ENCODE measurements at places on chromosomes 6 and 20.

DNA sequence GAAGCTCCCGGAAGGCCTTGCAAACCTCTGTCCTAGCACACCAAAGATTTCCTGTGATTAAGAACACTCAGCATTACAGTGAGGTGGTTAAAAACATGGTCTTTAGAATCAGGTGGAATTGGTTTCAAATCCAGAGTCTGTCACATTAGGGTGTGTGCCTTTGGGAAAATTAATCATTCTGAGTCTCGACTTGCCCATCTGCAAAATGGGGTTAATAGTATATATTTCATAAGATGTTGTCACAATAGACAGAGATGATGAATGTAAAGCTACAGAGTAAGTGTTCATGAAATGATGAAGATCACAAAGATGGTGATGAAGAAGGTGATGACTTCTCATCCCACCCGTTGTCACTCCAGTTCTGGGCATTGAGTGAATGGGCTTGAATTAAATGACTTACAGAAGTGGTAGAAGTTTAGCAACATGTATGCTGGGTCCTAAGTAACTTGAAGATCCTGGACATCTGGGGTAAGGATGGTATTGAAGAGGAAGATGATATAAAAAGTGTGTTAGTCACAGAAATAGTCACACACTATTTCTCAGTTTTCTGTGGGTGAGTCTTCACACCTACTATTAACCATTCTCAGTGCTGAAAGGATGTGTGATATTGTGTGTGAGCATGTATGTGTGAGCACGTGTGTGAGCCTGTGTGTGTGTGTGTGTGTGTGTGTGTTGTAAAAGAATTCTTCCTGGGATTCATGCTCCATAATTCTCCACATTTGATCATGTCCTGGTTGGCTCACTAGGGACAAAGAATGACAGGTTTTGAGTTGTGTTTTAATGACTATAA lies 28.0 kb upstream of the NEDD9 start:
- no peak for DNase-seq

- DNase-seq: no peak
These were observed 2.3 kb upstream of the RRP36 start for GRCh38 chr6:43019152-43019551.

DNA sequence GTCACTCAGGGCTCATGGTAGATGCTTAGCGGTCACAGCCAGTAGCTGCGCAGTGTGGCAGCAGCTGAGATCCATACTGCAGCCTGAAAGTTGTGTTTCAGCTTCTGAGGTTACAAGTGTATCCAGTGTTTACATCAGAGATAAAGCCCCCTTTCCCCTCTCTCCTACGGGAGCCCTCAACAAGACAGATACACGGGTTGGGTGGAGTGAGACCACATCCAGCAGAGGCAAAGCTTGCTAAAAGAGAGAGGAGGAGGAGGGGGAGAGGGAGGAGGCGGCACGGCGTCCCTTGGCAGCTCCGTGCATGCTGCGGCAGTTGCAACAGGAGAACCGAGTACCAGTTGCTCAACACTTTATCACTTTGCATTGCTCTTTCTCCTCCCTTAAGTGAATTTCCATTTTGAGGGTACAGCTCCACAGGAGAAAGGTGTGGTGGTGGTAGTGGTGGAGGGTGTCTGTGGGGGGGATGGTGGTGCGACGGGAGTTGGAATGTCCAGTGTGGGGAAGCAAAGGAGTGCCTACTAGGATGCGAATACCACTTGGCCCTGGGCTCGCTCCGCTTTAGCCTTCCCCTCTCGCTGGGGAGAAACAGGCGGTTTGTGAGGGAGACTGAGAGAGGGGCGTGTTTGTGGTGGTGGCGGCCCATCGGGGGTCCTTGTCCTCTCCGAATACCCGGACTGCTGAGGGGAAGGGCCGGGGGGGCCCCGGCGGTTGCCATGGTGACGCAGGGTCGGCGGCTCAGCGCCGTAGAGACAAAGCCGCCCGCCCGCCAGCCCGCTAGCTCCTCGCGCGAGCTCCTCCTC lies 405 bp upstream of the RNF182 start:
- DNase-seq: peak; percentile 94

GRCh38 chr6:168713839-168714238 lies 272.9 kb downstream of the SMOC2 start:
- DNase-seq: no peak

DNA sequence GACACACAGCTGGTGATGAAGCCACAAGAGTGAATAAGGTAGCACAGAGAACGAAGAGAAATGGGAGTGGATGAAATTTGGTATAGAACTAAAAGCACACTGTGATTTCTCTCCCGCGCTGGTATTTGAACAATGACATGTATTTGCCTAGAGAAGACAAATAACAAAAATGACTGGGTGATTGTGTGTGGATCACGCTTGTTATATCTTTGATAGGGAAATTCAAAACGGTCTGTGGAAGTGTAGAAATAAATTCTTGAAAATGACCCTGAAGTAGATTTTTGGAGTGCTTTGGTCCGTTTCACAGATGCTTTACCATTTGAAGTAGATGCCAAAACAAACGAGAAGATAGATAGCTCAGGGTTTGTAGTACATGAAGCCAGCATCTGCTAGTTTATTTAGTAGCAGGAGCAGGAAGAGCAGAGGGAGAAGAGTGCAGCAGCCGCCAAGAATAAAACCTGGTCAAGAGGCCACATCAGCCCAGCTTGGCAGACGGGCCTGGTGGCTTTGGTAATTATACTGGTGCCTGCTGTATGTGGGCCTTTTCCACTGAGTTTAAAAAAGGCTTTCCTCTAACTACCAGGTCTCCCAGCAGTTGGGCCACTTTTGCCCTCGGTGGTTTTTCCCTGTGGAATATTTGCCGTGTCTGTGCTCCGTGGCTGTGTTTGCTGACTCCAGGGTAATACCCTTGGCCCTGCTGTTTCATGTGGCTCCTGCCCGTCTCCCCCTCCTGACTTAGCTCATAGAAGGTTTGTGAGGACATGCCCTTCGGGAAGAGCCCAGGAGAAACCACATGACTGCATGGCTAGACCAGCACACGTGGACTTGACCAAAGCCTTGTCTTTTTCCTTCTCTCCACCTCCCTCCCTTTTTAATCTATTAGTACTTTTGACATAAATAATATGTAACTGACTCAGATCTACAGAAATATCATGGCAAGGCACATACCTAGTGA lies 294.0 kb downstream of the SOX4 start:
- peak; percentile 48 for DNase-seq

DNA sequence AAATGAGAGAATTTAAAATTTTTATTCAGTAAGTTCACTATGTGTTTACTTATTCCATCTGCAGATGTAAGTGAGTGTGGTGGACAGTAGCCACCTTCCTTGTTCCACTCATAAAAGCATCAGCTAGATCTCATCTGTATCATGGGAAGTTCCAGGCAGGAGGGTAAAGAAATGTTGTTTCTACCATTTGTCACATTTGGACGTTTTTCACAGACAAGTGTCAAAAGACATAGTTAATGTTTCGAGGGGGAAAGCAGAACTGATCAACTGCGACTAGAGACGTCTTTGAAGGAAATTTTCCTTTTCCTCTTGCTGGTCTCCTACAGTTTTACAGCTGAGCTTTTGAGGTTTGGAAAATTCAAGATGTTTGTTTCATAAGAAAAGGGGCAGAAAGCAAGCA lies 55.9 kb upstream of the ISM1 start:
- DNase-seq: no peak

DNA sequence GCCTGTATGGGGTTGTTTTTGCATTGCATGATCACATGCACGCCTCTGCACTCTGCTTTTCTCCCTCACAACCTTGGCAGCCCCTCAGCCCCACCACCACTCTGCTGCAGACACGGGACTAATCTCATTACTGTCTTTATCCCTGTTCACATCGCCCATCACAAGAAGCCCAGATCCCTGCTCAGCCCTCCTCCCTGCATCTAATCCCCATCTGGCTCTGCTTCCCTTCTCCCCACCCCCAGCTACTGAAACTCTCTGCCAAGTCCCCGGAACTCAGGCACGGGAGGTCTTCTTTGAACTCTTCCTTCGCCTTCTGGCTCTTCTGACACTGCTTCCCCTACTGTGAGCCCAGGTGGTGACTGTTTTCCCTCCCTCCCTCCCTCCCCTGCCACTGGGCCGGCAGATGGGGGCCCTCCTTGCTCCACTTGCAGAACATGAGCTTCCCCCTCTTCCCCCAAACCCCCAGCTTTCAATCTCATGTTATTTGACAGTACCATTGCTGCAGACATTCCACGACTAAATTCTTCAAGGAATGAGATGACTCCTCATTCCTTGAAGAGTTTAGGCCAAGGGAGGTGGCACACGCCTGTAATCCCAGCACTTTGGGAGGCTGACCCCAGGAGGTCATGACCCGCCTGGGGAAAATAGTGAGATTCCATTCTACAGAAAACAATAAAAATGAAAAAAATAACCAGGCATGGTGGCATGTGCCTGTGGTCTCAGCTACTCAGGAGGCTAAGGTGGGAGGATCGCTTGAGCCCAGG lies 21.9 kb upstream of the TULP1 start:
- DNase-seq: no peak

- no peak for DNase-seq
These were observed 181.8 kb downstream of the TBXT start for GRCh38 chr6:165985806-165986299.

DNA sequence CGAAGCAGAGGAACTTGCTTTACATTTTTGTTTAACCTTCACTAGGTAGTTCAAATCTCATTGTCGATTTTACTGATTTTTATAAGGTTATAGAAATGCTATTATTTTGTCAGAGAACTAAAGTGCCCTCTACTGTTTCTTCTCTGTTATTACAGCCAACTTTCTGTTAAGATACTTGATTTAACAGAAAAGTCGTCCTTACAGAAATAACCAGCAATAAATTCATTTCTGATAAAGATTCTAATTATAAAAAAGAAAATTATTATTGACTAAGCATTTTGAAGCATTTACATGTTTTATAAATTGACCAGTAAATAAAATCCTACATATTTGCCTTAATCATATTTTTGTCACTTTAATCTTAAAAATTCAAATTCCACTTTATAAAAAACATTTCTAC lies 60.8 kb downstream of the OGFRL1 start:
- peak; percentile 73 for DNase-seq

GRCh38 chr20:31596831-31597480 lies 8.1 kb upstream of the ID1 start:
- DNase-seq: no peak

GRCh38 chr6:18171871-18172270 lies 16.6 kb downstream of the KDM1B start:
- DNase-seq: no peak

- no peak for DNase-seq
These were observed 7.6 kb downstream of the SLC44A4 start for GRCh38 chr6:31871046-31871659.

- peak; percentile 88 for DNase-seq
These were observed at the start of gene TENT5A for GRCh38 chr6:81752084-81752920. Gene TENT5A (minus strand): TSS chr6:81752681. CDS start chr6:81752141, 540 bp downstream.

- DNase-seq: no peak
These were observed 230.8 kb downstream of the FOXA2 start for GRCh38 chr20:22353586-22353985.

DNA sequence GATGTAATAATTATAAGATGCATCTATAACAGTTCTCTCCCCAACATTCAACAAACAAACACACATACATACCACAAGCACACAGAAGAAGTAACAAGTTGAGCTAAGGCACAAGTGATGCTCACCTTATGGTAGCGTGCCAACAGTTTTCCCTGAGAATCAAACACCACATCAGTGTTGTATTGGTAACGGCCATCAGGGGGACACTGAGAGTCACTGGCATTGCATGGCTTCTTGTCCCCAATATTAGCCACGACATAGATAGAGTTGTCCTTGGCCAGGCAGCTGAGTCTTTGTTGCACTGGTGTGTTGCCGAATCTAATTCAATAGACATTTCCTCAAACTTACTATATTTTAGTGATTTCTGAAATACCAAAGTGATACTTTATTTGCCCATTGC lies 14.8 kb upstream of the VNN1 start:
- DNase-seq: no peak
